ACHN (cell line): ENCODE measurements at places on chromosomes 2 and 18.

DNA sequence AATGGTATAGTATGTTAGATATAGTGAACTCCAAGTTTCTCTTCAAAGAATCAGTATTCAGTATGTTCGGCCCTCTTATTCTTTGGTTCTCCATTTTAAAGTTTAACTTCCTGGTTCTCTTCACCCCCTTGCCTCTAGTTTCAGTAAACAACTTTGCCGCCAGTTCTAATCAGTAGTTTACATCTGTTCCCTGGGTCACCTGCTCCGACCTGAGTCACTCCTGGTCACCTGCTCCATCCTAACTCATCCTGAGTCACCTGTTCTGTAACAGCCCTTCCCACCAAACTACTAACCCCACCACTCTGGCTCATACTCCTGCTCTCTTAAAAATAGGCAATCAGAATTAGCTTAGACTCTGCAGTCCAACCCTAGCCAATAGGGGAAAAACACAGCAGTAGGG is 23.7 kb upstream of the TEX51 start:
- no peak for DNase-seq

DNA sequence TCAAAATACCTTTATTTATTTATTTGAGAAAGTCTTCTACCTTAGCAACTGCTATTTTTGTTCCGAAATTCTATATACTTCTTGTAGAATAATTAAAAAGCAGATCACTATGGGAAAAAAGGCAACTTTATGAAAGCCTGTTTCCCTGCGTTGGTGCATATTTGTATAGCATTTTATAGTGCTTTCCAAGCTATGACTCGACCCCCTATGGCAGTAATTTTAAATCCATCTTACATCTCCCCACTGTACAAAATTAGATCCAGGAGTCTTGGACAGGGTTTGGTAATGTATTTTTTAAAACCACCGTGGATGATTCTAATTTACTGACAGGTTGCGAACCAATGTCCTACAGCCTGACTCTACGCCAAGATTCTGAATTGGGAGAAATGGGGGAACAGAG is 10.1 kb downstream of the TANK start:
- DNase-seq = no peak

GRCh38 chr2:182020286-182021070 is 34.8 kb downstream of the PPP1R1C start:
- DNase-seq = no peak

- no peak for DNase-seq
These were observed 9.1 kb upstream of the KLHL30 start for GRCh38 chr2:238129166-238130010.

GRCh38 chr18:2657788-2658458 is 2.4 kb downstream of the SMCHD1 start:
- peak; percentile 35 for DNase-seq

GRCh38 chr2:205699515-205700289 is 17.4 kb downstream of the NRP2 start:
- DNase-seq = no peak

DNA sequence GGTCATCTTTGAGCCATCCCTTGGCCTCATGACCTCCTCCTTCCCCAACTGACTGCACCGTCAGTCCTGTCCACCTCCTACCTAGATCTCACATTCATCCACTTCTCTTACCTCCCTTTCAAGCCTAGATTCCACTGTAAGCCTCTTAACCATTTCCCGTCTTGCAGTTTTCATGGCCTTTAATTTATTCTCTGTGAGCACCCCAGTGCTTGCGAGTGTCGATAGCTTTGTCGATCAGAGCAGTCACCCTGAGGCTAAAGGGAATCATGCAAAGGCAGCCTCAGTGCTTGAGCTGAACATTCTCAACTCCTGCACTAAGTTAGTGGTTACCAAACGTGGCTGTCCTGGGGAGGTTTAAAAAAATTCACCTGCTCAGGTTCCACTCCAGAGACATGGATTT is 14.7 kb downstream of the ARHGAP25 start:
- DNase-seq = no peak

- DNase-seq = no peak
These were observed 557.8 kb downstream of the SUCLG1 start for GRCh38 chr2:83901317-83901716.

DNA sequence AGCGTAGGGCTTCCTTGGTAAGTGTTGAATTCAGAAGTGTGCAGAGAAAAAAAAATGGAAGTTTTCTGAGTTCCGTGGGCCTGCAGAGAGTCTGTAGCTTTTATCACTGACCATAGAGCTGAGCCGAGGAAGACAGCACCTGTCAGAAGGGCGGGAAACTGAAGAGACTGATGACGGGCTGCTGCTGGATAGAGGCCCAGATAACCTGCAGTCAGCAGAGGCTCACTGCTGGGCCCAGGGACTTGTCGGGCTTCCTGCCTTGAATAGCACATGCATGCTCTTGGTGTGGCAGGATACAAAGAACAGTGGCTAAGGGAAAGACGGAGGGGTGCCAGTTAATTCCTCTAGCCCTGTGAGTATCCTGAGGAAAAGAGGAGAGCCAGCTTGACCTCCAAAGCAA is 166.4 kb downstream of the MGAT5 start:
- DNase-seq = no peak

DNA sequence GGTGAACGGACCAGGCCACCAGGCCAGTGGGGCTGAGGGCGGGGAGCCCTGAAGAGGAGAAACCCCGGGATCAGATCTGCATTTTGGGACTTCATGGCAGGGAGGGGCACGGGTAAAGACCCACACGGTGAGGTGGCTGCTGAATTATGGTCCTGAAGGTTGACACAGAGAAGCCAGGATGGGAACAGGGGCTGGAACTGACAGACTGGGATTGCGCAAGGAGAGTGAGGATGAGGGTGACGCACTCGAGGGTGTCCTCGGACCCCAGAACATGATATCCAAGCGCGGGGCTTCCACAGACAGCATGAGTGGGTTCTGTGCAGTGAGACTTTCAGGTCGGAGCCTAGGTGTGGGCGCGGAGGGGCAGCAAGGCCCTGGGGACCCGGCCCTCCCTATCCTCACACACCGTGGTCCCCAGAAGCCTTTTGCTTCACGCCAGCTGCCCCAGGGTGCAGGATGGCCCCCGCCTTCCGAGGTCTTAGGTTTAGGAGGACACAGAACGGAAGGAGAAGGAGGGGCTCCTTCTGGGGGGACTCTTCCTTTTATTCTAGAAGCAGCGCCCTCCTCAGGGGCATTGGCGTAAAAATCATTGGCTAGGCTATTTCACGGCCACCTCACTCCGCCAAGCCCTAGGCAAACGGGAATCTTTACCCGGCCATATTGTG is 416.8 kb upstream of the HS6ST1 start:
- DNase-seq = no peak

- no peak for DNase-seq
These were observed 364.7 kb downstream of the ERBB4 start for GRCh38 chr2:212173756-212174510.

GRCh38 chr2:8926356-8926755 is 77.1 kb downstream of the MBOAT2 start:
- no peak for DNase-seq

- DNase-seq = peak; percentile 94
These were observed 21.3 kb upstream of the SPP2 start for GRCh38 chr2:234029150-234029733.

DNA sequence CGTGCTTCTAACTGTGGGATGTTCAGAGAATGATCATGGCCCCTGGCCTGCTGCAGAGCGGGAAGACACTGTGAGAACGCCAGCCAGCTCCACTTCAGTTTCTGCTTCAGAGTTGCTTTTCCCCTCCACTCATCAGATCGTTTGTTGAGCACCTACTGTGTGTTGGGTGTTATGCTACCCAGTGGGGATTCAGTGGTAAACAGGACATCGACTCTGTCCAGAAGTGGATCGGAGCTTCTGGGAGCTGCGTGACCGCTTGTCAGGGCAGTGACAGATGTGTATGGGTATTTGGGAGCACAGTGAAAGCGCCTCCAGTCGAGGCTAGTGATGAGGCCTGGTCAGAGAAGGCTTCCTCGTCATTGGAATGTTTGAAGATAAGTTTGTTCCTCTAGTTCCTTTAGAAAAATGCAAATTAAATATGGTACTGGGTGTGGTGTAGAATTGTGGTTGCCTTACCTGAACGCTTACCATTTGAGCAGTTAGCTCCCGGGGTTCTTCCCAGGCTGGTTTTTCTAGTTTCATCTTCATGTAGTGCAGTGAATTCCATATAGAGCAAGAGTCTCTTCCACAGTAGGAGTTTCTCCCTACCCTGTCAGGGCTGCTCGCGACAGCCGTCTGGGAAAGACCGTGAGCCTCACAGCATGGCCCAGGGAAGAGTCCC is 2.8 kb downstream of the RAB12 start:
- no peak for DNase-seq

DNA sequence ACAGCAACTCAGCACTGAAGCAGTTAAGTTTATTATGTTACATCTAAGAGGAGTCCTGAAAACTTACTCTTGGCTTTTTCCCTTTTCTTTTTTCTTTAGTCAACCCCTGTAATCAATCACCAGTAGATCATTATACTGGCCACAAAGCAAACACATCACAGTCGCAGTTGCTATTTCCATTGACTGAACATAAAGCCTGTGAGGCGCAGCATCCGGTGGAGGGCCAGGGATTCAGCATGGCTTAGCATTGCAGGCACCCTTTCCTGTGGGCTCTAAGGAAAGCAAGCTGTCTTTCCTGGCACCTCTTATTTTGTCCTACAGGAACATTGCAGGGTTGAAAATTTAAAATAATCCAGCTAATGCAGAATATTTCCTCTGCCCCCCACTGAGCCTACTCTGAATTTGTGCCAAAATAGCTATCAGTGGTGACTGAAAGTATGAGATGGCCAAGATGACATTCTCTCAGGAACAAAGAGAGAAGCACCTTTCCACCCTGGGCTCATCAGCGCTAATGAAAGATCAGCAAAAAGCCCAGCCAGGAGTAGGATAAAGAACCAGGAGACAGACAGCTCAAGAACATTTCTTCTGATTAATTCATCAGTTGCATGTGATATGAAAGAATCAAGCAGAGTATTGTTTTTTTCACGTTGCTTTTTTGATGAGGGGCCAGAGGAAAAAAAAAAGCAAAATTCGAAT is 85.3 kb upstream of the SULT1C3 start:
- DNase-seq = no peak

DNA sequence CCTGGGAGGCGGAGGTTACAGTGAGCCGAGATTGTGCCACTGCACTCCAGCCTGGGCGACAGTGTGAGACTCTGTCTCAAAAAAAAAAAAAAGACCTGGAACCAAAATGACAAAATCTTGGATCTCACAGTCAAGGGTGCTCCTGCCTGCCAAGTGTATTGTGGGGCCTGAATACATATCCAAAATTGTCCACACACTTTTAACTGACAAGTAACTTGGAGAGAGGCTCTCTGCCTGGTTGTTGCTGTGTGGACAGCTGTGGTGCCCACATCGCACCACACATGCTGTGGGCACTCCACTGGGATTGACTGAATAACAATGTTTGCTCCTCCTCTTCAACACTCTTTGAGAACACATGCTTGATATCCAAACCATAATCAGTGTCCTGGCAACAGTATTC is 117.6 kb upstream of the REV1 start:
- DNase-seq = no peak

DNA sequence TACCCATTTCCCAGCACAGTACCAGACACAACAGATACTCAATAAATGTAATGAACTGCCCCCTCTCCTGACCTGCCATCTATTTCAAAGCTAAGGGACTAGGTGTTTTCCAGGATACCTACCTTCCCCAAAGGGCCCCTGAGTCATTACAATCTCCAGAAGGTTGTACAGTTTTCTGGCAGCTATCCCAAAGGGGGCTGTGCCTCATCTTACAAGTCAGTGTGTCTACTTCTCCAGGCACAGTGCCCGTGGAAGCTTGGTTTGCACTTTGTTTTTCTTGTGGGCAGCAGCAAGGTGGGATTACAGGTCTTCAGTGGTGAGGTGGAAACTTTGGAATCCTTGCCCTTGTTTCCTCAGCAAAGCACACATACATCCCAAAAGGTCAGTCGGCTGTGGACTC is 62.8 kb upstream of the CYP26B1 start:
- peak; percentile 10 for DNase-seq

DNA sequence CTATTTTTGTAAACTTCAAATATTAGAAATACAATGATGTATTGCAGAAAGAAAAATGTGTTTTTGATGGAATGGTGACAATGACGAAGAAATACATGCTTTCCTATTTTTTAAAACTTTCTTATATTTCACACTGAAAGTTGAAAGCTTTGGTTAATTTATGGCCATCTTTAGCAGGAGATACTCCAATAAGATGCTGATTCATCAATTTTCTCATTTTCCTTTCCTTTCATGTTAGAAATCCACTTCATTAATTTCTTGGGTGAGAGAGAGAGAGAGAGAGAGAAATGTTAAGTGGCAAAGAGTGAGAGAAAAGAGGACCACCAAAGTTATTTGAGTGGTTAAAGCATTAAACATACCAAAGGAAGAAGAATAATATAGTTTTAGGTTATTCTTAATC is 28.6 kb upstream of the MAP2 start:
- no peak for DNase-seq

- no peak for DNase-seq
These were observed 128.5 kb upstream of the LGALSL start for GRCh38 chr2:64325477-64325851.

DNA sequence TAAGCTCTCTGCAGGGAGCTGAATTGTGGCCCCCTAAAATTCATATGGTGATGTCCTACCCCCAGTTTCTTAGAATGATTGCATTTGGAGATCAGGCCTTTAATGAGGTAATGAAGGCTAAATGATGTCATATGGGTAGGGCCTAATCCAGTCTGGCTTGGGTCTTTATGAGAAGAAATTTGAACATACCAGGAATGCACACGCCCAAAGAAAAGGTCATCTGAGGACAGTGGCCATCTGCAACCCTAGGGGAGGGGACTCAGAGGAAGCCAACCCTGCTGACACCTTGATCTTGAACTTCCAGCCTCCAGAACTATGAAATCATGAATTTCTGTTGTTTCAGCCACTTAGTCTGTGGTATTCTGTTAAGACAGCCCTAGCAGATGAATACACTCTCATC is 426.7 kb downstream of the EPHA4 start:
- no peak for DNase-seq

DNA sequence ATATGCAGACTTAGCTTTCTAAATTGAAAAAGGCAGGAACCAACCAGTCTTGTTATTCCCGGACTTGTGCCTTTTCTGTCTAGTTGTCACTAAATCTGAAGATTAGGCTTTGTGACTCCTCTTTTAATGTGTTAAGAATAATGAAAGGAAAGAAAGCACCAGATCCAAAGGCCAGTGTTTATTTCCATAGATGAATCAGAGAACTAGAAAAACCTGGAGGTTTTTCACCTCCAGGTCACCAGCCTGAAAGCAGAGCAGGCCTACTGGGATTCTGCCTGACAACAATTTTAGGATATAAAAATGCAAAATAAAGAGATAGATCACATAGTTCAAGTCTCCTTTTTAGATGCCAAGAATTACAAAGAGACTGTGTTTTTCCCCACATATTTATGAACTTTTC is 160.4 kb downstream of the GULP1 start:
- no peak for DNase-seq
